Activated CD8-positive, alpha-beta memory T cell treated with anti-CD3 and anti-CD28 coated beads, Interleukin-2, amount 10 ng/mL, durations not matched to agents 7 days and 5 days (primary cell): ENCODE measurements at places on chromosomes 2 and 18.

- no peak for DNase-seq
Measured at GRCh38 chr2:232330068-232330999, 48.2 kb upstream of the ALPP start.

DNA sequence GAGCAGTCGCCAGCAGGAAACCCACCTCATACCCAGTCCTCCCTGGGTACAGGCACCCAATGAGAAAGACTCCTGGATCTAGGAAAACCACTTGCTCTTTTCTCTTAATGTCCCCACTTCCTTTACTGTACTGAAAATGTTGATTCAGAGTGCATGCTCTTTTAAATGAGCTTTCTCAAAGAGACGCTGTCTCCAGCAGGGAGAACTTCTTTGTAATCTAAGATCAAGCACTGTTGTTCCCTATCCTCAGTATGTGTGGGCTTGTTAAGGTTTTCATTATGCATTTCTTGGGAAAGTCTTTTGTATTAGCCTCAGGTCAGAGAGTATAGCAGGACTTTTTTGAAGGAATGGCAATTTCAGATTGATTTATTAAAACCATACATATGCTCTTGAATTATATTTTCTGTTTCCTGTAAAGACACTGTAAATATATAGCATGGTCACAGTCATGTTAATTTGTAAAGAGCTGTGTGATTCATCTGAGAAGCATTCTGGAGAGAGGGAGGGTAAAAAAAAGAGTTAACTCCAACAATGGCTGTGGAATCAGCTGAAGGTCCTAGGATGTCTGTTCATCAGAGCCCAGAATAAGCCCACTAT, 178.1 kb downstream of the MGAT5 start:
- no peak for DNase-seq

DNA sequence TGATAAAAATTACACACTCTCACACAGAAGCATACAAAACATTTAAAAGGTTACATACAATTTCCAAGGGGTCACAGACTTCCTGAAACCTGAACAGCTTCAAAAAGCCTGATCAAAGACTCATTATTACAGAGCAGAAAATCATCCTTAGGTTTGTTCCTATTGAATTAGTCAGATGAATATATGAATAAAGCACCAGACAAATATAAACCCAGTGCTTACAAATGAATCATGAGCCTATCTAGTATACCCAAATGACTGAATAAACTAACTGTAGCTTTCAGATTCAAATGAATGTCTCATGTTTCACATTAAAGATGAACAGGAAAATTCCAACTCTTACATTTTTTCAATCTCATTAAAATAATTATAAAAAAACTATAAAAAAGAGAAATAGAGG, 550.3 kb downstream of the SUCLG1 start:
- no peak for DNase-seq

DNA sequence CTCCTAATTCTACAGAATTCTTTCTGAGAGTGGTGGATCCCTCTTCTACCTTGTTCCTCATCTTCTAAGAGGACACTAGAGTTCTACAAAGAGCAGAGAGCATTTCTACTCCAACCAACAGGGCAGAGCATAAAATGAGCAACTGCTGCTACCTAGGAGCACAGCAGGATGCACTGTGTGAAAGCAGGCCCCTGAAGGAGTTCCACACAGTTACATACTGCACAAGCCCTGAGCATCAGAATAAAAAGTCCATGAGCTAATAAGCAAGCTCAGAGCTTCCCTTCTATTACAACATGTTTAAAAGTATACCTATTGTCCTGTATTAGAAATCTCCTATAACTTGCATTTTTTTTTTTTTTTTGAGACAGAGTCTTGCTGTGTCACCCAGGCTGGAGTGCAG, 8.4 kb downstream of the FHL2 start:
- no peak for DNase-seq

GRCh38 chr18:55421615-55422419, 166.2 kb downstream of the TCF4 start:
- no peak for DNase-seq

DNA sequence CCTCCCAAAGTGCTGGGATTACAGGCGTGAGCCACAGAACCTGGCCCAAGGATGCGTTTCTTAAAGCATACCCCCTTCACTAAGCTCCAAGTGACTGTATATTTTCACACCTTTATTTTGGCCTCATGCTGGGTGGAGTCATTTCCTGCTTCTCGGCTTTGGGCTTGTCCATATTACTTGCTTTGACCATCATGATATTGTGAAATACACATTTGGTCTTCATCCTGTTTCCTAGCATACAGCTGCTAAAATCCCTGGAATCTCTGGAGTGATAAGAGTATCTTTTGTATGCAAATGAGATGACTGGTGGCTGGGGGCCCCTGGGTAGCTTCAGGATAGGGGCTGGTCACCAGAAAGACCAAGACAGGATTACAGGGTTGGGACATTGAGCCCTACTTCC, 17.6 kb upstream of the COLEC12 start:
- DNase-seq, result no peak

GRCh38 chr2:186718122-186718521, 24.3 kb downstream of the FAM171B start:
- no peak for DNase-seq

DNA sequence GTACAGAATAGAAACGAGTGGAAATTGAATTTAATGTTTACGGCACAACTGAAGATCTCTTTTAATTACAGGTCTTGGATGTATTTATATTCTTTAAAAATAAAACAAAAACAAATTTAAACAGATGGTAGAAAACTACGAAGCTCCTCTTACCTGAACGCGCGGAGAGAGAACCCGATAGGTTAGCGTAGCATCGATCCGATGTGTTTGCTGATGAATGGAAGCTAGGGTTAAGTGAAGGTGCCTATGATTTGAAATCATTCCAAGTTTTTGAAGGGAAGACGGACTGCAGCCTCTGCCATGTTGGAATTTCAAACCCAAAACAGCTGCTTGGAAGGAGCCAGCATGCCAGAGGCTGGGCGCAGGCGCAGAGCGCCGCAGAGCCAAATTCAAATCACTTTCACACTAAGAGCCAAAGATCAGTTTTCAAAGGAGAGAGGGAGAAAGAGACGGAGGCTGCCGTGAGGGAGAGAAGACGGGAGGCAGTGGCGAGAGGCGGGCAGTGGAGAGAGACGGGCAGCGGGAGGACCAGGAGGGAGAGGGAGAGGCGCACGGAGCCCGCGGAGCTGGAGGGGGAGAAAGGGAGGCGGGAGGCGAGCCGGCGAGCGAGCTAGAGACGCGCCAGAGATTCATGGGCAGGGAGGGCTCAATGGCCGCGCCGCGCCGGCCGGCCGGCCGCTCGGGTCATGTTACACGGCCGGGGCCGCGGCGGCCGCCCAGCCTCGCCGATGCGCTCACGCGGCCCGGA, at the start of gene FIGN:
FIGN (minus strand) TSS at position 324 of the 748 bp plus-strand sequence. CDS start 1,081 bp downstream, outside the sequence.
- DNase-seq, result no peak
